ENCODE measurements at places on chromosomes 12 and 14.

DNA sequence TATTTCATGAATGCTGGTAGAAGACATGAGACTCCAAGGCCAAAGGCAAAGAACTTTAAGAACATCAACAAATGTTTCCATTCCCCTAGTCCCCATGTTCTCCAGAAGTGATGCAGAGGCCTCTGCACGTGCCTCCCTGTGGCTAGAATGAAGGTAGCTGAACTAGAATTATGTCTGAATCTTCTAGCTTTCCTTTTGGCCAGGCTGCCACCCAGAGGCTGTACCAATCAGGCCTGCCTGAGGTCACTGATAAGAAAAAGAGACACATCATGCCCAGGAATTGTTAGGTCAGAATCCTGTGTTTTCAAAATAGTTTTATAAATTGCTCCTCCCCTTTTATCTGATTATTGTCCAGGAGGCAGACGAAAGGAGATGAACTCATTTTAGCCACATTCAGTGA, 188.0 kb upstream of the SLC16A7 start:
- DNase-seq = no peak

- no peak for DNase-seq
Observed at GRCh38 chr14:68703093-68703492, 89.8 kb downstream of the ZFP36L1 start.

- no peak for DNase-seq
Observed at GRCh38 chr14:104584557-104584956, 5.0 kb downstream of the C14orf180 start.

DNA sequence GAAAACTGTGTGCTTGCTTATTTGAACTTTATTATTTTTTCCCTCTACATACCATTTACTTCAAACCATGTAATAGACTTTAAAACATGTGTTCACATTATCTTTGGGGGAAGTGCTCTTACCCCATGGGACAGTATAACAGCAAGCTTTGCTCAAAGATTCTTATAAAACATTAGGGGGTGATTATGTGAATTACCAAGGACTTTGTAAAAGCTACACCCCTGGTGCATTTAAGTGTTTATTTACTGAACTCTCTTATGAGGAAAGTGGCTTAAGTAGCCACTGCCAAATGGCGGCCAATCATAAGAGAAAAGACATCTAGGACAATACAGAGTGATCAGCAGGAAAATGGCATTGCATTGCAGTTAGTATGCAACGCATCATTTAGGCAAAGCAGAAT, 70.3 kb downstream of the CAPZA3 start:
- DNase-seq = no peak

GRCh38 chr12:99287136-99287535, 360.4 kb upstream of the GARIN6 start:
- no peak for DNase-seq

DNA sequence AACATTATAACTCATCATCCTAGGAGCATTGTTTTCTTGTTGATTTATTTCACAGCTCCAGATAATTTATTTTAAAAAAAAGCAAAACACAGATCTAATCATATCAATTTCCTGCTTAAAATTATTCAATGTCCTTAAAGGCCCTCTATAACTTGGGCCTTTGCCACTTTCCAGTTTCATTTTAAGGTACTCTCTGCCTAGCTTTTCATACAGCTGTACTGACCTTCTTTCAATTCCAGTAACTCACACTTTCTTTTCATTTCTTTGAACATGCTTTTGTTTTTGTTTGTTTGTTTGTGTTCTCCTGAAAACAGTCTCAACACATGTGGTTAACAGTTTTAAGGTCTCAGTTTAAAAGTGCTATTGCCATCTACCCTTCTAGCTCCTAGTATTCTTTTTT, 281.9 kb downstream of the ACSS3 start:
- DNase-seq = no peak

GRCh38 chr12:49244176-49244575, 20.7 kb upstream of the TUBA1C start:
- DNase-seq = no peak

Measured in NCI-H1092 treated with DMSO at 0.1 percent for 48 hours (cell line).